Fibroblast of skin of left biceps (primary cell): ENCODE measurements at places on chromosomes 2 and 18.
A peak's percentile ranks its signal among the peaks of the same experiment; 100 is the strongest.

DNA sequence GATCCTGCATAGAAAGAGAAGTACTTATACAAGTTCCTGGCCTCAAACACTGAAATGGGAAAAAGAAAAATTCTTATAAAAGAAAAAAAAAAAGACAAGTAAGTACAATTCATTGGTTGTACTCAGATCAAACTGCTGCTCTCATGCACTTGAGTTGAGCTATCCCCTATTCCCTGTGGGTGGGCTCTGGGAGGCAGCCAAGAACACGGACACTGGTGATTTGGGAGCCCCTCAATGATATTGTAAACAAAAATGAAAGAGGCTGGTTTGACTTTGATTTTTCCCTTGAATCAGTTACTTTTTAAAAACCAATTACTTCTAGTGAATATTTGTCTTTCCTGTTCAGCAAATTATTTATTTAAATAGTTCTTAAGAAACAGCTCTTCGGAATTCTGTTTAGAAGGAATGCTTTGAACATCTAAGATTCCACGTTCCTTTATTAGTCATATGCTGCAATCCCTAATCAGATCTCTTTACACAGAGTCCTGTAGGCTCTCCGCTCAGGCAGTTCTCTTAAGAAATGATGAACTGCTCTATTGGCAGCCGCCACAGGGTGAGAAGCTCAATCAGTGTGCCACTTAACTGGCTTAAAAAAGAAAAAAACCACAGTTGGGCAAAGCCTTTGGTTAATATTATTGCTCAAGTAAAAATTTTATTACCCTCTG, 225.1 kb downstream of the TMEM182 start:
- DNase-seq = no peak

GRCh38 chr2:38130876-38131275, 54.9 kb upstream of the CYP1B1 start:
- no peak for DNase-seq

DNA sequence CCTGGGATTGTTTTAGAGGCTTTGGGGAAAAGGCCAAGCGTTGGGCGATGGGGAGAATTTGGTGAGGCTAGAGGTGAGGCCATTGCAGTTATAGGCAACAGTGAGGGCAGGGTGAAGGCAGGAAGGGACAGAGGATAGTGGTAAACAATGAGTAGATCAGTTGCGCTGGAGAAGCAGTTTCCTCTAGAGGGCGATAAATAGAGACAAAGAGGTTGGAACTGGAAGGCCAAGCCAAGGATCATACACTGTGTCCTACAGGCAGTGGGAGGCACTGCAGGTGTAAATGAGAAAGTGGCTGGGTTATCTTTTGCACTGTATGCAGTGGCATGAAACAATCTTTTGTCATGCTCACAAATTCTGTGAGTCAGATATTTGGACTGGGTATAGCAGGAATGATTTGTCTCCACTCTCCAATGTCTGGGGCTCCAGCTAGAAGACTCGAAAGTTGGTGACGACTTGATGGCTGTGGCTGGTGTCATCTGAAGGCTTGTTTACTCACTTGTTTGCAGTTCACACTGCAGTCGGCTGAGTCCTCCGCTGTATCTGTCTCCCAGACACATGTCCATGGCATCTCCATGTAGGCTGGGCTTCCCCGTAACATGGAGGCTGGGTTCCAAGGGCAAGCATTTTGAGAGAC, 82.1 kb downstream of the TNP1 start:
- DNase-seq = no peak

- DNase-seq = no peak
These were observed 39.3 kb downstream of the THOC1 start for GRCh38 chr18:228586-228985.

DNA sequence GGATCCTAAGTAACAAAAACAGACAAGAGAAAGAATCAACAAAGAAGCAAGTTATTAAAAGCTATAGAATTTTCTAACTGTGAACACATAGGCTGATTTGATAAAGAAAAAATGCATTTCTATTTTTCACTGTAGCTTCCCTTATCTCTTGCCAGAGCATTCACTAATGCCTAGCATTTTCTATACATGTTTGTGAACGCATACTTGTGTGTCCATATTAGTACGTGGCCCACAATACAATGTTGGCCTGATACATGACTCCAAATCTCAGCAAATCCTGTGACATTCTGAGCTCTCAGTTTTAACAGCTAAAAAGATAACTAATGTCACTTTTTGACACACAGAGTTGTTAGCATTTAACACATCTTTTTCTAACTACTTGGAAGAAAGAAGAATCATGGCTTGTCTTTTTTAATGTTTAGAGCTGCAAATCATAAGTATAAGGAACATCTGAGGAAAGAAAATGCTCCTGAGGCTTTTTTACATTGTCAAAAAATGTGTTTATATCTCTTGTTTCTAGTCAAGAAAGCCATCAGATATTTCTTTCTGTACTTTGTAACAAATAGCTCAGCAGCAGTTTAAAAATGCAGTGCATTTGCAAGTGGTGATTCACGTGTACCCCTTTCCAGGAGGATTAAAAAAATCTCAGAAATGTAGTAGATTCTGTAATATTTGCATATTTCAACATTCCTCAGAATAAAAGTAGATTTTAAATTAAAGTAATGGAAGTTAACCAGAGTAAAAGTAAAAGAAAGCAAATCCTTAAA, 1646.8 kb upstream of the TMEFF2 start:
- peak; percentile 62 for DNase-seq

GRCh38 chr2:202950592-202950991, 38.5 kb downstream of the CARF start:
- no peak for DNase-seq

GRCh38 chr2:211494536-211494935, 938.1 kb downstream of the CPS1 start:
- no peak for DNase-seq

DNA sequence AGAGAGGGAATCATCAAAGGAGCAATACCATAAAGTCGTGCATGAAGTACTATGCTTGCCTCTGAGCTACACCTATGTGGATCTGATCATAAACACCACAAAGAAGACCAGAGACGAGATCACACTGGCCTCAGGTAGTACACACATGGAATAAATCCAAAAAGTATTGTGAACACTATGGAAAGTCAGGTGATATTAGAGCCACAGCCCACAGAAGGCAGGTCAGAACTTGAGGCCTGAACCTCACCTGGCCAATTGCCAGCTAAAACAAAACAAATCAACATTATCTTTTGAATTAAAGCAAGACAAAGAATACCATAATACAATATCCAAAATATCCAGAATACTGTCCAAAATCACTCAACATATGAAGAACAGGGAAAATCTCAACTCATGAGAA, 371.1 kb downstream of the NCKAP5 start:
- DNase-seq = no peak

DNA sequence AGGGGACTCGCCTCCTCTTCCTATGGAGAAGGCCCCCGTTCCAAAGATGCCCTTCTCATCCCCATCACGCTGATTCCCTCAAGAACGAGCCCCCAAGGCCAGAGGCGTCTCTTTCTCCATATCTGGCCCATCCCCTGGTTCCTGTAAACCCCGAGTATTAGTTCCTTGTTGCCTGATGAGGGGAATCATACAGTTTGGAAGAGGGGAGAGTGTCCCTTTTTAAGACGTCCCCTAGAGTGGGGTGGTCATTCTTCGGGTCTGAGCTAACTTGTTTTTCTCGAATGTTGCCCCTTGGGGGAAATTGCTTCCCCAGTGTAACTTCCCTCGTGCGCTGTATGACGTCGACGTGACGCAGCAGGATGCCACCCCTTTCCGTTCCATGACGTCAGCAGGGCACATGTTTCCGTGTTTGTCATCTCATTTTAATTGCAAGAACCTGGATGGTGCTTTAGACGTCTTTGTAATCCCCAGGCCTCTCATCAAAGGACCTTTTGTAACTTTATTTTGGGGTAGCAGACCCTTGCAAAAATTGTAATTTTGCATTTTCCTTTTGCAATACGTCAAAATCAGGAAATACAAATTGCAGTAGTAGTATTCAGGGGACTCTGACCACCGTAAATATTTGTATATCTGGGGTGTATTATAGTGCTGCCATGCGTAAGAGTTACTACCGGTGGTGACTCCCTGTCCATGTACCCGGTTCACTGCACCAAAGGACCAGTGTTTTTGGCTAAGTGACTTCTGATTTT, 569 bp downstream of the BABAM2 start:
- DNase-seq = peak; percentile 41

DNA sequence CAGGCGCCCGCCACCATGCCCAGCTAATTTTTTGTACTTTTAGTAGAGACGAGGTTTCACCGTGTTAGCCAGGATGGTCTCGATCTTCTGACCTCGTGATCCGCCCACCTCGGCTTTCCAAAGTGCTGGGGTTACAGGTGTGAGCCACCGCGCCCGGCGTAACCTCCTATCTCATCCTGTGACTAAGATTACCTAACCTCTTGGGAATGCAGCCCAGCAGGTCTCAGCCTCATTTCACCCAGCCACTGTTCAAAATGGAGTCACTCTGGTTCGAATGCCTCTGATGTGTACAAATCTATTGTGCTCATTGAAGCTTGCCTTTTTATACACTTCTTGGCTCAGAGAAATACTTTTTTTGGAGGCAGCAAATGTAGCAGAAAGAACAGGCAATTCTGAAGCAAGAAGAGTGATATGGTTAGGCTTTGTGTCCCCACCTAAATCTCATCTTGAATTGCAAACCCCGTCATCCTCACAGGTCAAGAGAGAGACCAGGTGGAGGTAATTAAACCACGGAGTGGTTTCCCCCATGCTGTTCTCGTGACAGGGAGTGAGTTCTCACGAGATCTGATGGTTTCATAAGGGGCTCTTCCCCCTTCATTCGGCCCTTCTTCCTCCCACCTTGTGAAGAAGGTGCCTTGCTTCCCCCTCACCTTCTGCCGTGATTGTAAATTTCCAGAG, 60.6 kb downstream of the SLC4A3 start:
- no peak for DNase-seq

DNA sequence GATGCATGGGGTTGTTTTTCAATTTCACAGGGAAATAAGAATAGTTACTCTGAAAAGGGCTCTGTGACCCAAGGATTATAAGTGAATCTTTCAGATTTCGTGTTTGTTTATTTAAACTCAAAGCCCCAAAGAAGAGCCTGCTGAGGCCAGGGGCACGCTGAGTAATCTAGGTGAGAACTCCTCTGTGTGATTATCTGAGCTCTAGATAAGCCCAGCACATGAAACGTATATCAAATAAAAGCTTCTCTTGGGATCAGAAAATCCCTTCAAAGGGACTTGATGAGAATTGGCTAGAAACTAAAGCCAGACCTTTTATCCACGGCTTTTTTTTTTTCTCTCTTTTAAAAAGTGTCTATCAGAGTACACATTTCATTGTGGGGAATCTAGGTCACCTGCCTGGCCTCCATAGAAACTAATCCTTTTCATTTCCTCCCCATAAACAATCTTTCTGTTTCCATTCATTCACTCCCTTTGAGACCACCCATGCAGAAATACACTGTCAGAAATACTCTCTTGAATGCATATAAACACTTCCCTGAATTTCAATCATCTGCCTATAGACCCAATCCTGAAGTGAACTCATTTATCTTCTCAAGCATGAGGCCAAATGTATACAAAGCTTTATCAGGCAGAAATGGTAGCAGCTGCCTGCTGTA, 137.4 kb downstream of the RIT2 start:
- DNase-seq = no peak

GRCh38 chr18:48777026-48777743, 173.6 kb downstream of the SMAD7 start:
- no peak for DNase-seq

DNA sequence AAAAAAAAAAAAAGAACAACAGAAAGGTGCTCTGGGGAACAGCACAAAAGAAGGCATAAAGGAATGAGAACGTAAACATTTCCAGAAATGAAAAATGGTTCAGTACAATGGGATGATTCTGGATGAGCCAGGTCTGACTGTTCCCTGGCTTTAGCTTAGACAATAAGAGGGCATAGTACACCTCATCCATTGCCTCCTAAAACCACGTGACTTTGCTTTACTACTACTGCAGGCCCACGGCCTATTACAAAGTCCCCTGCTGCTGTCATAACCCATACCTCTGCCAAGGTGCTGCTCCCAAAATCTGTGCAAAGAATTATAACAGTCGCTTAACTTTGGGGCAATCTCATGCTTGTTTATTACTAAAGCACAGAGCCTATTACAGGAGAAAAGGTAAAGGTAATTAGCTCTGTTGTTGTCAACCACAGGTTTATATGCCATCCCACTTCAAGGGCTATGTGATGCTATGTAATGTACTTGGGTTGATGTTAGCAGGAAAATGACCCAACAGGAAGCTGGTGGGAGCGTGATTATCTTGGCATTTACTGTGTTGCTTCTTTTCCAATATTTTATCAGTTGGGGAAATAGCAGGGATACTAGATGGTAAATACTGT, 26.8 kb downstream of the STK17B start:
- no peak for DNase-seq

- no peak for DNase-seq
These were observed 92.4 kb upstream of the TMEM178A start for GRCh38 chr2:39573276-39573675.

- no peak for DNase-seq
These were observed 21.4 kb downstream of the CCL20 start for GRCh38 chr2:227834916-227835650.

- no peak for DNase-seq
These were observed 219.6 kb upstream of the RGPD4 start for GRCh38 chr2:107607054-107607453.

DNA sequence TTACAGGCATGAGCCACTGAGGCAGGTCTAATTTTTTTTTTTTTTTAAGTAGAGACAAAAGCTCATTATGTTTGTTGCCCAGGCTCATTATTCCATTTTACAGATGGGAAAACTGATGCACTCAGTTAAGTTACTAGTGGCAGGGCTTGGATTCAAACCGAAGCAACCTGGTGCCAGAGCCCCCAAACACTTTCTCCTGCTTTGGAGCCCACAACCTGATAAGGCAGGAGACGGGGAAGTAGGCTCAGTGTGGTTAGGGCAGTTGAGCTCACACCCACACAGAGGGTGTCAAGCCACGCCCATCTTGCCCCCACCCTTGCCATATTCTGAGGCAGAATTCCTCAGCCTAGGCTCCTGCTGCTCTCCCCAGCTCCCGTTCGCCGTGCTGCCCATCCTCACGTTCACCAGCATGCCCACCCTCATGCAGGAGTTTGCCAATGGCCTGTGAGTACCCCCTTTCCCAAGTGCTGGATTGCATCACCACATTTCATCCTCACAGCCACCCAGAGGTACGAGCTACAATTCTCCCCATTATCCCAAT, 5.8 kb upstream of the CTDSP1 start:
- DNase-seq = no peak

DNA sequence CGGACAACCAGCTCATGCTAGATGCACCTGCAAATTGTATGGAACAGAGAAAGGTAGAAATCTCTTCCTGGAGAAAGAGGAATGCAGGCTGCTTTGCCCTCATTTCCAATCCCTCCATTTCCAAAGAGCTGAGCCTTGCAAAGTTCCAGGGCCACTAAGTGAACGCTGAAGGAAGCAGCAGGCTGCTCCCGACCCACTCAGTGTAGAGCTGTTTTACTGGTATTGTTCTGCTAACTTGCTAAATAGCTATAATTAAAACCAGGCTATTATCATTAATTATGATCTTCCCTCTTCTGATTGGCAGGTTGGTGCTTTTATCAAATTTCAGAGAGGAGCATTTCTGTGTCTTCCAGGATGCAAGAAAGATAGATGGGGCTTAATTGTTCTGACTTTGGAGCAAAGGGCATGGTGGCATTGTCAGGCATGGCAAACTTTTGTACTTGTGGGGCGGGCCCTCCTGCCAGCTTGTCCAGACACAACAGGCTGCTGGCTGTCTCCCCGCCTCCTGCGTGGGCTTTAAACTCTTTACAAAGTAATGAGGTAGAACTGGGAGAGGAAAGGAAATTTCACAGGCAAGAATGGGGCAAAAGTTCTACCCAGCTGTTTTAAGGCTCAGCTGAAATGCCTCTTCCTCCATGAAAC, 40.2 kb downstream of the ALK start:
- no peak for DNase-seq

- DNase-seq = peak; percentile 1
These were observed 49.0 kb upstream of the BCL2L11 start for GRCh38 chr2:111071600-111072171.
